ENCODE measurements at places on chromosomes 7 and 10.

DNA sequence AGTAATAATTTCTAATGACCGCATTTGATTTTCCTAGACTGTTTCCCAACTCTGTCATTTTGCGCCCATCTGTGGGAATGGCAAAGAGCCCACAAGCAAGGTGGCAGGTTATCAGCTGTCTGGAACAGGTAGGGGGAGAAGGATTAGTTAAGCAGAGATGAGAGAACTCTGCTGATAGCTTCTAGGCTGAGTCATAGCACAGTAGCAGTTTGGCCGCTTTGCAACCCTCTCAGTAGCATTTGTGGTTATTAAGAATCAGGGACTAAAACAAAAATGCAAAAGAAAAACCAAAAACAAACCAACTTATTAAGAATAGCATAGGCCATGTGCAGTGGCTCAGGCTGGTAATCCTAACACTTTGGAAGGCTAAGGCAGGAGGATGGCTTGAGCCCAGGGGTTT, 602.7 kb upstream of the SORCS1 start:
- no peak for DNase-seq

DNA sequence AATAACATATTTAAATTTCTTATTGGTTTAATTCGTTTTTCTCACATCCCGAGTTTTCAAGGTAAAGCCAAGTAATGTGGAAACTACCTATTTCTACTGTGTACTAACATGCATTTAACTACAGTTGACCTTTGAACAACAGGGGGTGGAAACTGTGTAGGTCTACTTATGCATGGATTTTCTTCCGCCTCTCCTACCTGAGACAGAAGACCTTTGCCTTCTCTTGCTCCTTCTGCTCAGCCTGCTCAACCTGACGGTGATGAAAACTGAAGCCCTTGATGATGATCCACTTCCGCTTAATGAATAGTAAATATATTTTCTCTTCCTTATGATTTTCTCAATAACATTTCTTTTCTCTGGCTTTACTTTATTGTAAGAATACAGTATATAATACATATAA, 18.5 kb downstream of the MEOX2 start:
- no peak for DNase-seq

DNA sequence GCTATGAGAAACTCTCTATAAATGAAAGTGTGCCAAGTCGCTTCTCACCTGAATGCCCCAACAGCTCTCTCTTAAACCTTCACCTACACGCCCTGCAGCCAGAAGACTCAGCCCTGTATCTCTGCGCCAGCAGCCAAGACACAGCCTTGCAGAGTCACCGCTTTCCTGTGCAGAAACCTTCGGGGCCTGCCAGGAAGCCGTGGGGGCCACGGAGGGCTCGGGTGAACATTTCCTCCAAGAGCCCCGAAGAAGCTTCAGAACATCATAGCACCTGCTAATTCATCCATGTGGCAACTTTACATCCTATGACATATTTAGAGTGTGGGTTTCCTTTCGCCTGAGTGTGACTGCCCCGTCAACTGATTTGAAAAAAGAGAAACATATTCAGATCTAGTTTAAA, 55.7 kb upstream of the PRSS58 start:
- DNase-seq: no peak

GRCh38 chr7:27346531-27347275, 104.1 kb downstream of the EVX1 start:
- no peak for DNase-seq

DNA sequence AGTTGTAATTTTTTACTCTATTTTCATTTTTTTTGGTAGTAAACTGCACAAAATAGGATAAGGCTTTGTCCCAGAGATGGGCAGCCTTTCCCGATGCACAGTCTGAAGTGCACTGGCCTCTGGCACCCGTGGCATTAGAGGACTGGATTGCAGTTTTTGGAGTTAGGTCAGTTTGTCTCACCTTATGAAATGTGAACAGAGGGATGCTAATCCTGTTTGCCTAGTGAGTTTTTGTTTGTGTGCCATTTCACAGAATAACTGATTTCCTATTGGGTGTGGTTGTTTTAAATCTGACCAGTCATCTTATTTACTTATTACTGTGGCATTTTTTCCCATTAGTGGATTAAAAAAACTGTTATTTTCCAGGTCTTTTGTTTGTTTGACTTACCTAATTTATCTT, 109.5 kb upstream of the GATA3 start:
- no peak for DNase-seq

DNA sequence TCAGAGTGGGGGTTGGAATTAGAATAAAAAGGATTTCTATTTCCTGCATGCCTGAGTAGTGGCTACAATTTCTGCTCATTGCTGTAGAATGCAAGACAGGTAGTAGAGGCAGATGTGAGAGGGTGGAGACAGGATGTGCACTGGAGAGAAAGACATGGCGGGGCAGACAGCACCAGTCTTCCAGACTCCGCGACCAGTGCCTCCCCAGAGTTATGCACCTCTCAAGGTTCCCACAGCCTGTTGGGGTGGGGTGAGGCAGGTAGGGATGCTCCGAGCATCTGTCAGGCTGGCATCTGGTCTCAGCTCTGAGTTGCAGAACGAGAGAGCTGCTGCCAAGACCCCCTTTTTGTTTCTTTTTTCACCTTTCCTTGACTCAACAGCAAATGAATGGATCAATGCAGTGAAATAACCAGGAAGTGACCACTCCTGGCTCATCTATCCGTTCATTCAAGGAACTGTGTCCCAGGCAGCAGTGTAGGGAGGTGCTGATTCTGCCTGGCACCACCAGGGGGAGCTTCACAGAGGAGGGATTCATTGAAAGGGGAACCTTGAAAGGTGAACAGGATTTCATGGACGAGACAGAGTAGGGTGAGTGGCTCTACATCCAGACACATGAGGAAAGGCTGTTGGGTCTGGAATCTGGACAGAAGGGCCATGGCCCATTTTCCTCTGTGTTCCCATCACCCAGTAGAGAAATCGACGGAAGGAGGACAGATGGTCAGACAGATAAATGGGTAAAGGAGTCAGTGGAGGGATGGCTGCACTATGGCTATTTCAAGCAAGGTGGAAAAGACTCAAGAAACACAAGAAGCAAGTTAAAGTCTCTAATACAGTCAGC, 17.2 kb upstream of the SLC18A3 start:
- DNase-seq: peak; percentile 10

GRCh38 chr7:81790686-81791085, 20.8 kb upstream of the HGF start:
- no peak for DNase-seq

DNA sequence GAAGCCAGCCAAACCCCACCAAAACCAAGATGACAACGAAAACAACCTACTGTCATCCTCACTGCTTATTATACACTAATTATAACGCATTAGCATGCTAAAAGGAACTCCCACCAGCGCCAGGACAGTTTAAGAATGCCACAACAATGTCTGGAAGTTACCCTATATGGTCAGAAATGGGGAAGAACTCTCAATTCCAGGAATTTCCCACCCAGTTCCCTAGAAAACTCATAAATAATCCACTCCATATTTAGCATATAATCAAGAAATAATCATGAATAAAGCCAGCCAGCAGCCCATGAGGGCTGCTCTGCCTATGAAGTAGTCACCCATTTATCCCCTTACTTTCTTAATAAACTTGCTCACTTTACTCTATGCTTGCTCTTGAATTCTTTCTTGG, 20.8 kb downstream of the MICU1 start:
- DNase-seq: no peak

Measured in putamen (tissue), 1 donor.